ENCODE measurements at places on chromosomes 2 and 18. TPM values are rescaled to one million over a fixed set of nuclear protein-coding genes. Genes with fewer than 3 reads are reported as not detected.

MC4R gene
- not detected for total RNA-seq

GRCh38 chr18:74505776-74506175 lies 9.6 kb downstream of the CNDP2 start:
- peaks cover 6% of the 10 kb centered on the region for H3K4me1 ChIP-seq
- no peak overlapping the region for H3K4me3 ChIP-seq
- no peaks in the 10 kb centered on the region for H3K27me3 ChIP-seq
- peaks cover 8% of the 10 kb centered on the region for H3K36me3 ChIP-seq
- DNase-seq, result no peak
- no peak overlapping the region for H3K27ac ChIP-seq

DNA sequence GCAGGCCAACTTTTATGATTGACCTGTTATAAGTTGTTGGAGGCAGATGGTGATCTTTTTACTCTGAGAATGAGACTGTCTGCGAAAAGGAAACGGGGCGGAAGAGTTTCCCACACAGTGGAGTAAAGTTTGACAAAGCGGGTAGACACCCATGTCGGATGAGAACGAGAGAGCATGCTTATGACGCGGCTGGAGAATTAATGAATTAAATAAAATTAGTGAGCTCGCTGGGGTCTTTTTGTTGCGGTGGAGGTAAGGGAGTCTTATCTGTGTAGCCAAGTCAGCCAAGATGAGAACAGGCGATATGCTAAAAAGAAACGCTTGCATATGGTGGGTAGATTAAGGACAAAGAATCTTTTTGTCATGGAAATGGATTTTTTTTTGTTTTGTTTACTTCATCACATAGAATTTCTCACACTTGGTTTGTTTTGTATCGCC lies 1.8 kb downstream of the SALL3 start:
- no peaks in the 10 kb centered on the region for H3K36me3 ChIP-seq
- H3K27me3 ChIP-seq, result peaks cover 72% of the 10 kb centered on the region
- peaks cover 34% of the 10 kb centered on the region for H3K4me1 ChIP-seq
- H3K27ac ChIP-seq, result peak overlapping the region; percentile 1

- peak overlapping the region; percentile 31 for H3K27ac ChIP-seq
- no peak for DNase-seq
- H3K36me3 ChIP-seq, result peaks cover 10% of the 10 kb centered on the region
- peaks cover 37% of the 10 kb centered on the region for H3K4me1 ChIP-seq
- no peaks in the 10 kb centered on the region for H3K27me3 ChIP-seq
These were observed 124.0 kb downstream of the BCL2 start for GRCh38 chr18:63195326-63196159.

GRCh38 chr2:206881708-206882410 lies 57.5 kb upstream of the CPO start:
- DNase-seq, result no peak
- H3K36me3 ChIP-seq, result no peaks in the 10 kb centered on the region
- no peak overlapping the region for H3K4me3 ChIP-seq
- no peaks in the 10 kb centered on the region for H3K27me3 ChIP-seq

- no peak for DNase-seq
- peaks cover 3% of the 10 kb centered on the region for H3K36me3 ChIP-seq
- H3K27ac ChIP-seq, result no peak overlapping the region
- no peaks in the 10 kb centered on the region for H3K27me3 ChIP-seq
These were observed 77.4 kb downstream of the EML4 start for GRCh38 chr2:42246562-42246961.

- no peak overlapping the region for H3K27ac ChIP-seq
- peaks cover 7% of the 10 kb centered on the region for H3K36me3 ChIP-seq
- H3K4me3 ChIP-seq, result no peak overlapping the region
- H3K27me3 ChIP-seq, result no peaks in the 10 kb centered on the region
These were observed 79.1 kb upstream of the DNMT3A start for GRCh38 chr2:25420820-25421237.

MAP2 gene
- total RNA-seq, result 0.31 TPM

DNA sequence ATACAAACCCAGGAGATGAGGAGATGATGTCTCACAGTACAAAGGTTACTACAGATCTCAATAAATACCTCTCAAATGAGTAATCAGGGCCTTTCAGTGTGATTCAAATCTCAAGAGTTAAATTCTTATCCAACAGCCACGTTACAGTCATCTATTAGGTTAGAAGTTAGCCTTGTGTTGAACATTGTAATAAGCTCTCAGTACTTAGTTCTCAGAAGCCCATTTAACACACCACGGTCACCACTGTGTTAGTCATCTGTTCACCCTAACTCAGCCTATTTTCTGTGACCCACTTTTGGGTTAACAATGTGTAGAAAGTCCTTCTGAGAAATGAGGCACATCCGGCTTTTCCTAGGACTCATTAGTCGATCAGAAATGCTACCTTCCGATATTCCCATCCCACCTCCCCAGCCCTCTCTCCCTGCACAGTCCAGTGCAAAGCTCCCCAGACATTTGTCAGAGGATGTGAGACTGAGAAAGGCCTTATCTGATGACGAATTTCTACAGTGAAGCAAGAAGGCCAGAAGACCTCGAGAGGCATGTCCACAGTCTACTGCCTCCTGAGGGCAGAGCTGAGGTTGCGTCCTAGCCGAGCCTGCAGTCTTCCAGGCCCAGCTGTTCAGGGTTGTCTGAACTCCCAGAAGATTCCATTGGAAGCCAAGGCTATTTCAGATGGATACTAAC lies 92.6 kb downstream of the ACTR2 start:
- DNase-seq, result peak; percentile 43
- peak overlapping the region; percentile 54 for H3K27ac ChIP-seq
- H3K27me3 ChIP-seq, result no peaks in the 10 kb centered on the region
- peaks cover 31% of the 10 kb centered on the region for H3K4me1 ChIP-seq

DNA sequence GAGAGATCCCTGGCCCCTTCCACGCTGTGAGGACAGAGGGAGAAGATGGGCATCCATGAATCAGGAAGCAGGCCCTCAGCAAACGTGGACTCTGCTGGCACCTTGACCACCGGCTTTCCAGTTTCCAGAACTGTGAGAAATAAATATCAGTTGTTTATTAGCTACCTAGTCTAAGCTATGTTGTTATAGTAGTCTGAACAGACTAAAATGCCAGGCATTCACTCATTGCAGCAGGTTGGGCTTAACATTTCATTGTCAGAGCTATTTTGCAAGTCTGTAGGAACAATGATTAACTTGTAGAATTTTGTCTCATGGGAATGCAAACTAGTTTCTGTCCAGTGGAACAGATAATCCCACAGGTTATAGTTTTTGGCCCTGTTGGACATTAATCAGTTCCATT lies 24.8 kb upstream of the TBC1D8 start:
- DNase-seq, result no peak
- peaks cover 20% of the 10 kb centered on the region for H3K4me1 ChIP-seq
- peaks cover 7% of the 10 kb centered on the region for H3K36me3 ChIP-seq
- H3K4me3 ChIP-seq, result no peak overlapping the region
- H3K27ac ChIP-seq, result no peak overlapping the region
